LNCaP clone FGC (cell line): ENCODE measurements at places on chromosomes 2 and 18.

DNA sequence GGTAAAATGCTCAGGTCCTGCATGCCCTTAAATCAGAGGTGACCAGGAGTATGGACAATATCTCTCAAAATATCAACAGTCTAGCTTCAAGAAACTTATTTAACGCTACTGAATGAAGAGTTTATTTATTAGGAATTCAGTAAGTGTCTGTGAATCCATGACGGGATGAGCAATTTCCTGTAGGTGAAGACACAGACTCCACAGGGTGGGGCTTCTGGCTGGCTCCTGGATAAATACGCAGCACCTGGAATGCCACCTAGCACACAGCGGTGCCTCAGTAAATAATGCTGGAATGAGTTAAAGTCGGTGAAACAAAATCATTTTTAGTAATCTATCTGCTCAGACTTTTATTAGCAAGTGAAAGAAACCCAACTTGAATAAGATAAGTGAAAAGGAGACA, 29.4 kb upstream of the MBP start:
- no peak for DNase-seq

GRCh38 chr2:183224948-183225347, 100.7 kb downstream of the NUP35 start:
- no peak for DNase-seq

DNA sequence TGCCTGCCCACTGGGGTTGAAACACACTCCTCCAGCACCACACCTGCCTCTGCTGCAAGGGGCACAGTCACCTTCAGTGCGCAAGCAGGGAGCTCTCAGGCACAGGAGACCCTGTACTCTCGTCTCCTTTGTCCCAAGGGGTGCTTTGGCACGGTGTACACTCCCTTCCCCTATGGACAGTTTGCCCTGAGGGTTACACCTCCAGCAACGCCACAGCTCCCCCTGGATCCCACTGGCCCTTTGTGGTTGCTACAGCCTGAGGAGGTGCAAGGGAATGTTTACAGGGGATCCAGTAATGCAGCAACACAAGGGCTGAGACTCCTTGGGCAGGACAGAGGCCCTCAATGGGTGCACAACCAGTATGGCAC, 45.2 kb upstream of the FAM117B start:
- DNase-seq: no peak

GRCh38 chr2:171615069-171615468, 72.2 kb upstream of the DYNC1I2 start:
- DNase-seq: no peak

GRCh38 chr2:121479882-121480522, 50.7 kb upstream of the RNU4ATAC start:
- peak; percentile 53 for DNase-seq

GRCh38 chr2:11009891-11010290, 98.2 kb downstream of the KCNF1 start:
- no peak for DNase-seq

DNA sequence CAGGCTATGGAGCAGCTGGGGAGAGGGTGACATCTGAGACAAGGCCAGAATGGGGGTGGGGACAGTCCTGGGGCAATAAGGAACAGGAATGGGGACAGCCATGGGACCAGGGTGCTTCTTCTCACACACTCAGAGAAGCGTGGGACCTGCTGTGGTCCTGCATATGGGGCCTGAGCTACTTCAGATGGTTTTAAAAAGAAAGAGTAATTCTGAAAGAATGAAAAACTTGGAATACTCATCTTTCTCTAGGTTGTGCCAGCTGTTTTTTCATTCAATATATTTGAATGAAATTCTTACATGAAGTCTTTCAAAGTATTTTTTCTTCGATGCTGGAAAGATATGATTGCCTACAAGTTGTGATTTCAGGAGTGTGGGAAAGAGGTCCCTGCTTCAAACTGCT, 227.5 kb upstream of the APCDD1 start:
- DNase-seq: no peak

GRCh38 chr2:85453571-85453970, 35.1 kb downstream of the SH2D6 start:
- DNase-seq: no peak

- DNase-seq: no peak
These were observed 528 bp upstream of the PCGF1 start for GRCh38 chr2:74507926-74508520.

GRCh38 chr2:101883860-101884259, 107.9 kb upstream of the IL1R2 start:
- no peak for DNase-seq

DNA sequence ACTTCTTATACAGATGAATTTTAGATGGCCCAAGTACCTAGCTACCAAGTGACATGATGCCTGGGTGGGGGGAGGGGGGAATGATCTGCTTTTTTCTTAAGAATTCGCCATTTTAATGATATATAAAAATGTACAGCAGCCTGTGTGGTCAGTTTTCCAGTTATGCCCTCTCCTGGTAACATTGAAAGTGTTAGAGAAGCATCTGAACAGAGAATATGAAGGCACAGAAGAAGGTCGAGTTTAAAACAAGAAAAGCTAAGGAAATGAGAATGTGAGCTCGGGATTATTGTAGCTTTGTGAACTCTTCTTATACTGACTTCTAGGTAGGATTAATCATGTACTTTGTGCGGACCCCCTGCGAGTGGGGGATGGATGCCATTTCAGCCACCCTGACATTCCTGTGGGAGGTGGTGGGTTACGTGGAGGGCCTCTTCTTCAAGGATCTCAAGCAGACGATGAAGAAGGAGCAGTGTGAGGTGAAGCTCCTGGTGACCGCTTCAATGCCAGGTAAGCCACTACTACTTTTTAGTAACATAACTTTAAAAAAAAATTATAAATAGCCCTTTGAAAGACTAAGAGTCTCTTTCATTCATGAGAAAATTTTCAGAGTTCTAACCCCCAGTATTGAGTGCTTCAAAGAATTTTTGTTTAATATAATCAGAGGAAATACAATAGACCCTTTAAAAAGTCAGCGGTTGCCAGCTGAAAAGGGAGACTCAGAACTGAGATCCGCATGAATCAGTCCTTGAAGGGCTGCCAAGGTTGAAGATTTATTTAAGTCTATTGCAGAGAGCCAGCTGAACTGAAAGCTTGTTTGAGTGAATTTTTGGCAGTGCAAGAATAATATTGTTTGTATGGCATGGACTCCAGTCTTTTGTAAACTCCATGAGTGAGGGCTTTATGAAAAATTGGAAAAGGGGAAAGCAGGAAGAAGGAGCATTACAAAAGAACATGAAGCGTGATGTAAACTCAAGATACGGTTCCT, 68.6 kb upstream of the RPE start:
- DNase-seq: peak; percentile 72

- DNase-seq: no peak
These were observed 87.5 kb downstream of the POLR1A start for GRCh38 chr2:86017901-86018896.

DNA sequence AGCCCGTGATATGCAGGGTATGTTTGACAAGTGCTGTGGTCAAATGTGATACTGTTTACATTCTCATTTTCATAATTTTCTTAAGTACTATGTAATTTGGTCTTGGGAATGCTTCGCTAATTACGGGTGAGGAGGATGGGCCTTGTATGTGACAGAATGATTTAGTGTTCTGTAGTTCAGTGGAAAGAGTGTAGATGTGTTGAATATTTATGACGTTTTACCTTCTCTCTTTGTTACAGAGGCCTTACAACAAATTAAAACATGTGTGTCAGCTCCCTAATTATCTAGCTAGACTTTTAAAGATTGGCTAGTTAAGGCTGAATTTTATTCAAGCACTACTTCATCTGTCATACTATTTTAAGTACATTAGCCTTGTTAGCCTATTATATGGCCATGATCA, 10.6 kb upstream of the CHRNA1 start:
- no peak for DNase-seq

- DNase-seq: no peak
These were observed 18.9 kb downstream of the KIF5C start for GRCh38 chr2:148893906-148894305.

- DNase-seq: no peak
These were observed 2.9 kb downstream of the ARPC2 start for GRCh38 chr2:218219934-218220333.

- no peak for DNase-seq
These were observed 336.9 kb downstream of the CBLN2 start for GRCh38 chr18:72207280-72207679.

GRCh38 chr18:64639536-64639935, 490.6 kb upstream of the LINC00305 start:
- no peak for DNase-seq

- DNase-seq: no peak
These were observed 28.2 kb downstream of the SFXN5 start for GRCh38 chr2:73043276-73043675.

DNA sequence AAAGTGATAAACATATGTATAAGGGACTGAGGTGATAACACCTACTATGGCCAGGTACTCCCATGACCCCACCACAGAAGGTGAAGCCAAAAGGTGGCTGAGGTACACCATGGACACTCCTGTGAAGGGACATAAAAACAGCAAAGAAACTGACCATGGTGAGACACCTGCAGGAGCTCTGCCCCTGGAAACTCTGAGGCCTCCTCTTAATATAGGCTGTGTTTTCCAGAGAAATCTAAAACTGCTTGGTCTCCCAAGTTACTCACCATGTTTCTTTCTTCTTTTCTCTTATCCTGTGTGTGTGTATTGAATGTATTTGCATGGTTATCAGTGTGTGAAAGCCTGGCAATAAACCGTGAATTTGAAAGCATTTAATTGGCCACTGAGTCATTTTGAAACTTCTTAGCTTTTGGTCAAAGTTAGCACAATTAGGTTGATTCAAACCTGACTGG, 739.3 kb upstream of the GCFC2 start:
- DNase-seq: no peak

DNA sequence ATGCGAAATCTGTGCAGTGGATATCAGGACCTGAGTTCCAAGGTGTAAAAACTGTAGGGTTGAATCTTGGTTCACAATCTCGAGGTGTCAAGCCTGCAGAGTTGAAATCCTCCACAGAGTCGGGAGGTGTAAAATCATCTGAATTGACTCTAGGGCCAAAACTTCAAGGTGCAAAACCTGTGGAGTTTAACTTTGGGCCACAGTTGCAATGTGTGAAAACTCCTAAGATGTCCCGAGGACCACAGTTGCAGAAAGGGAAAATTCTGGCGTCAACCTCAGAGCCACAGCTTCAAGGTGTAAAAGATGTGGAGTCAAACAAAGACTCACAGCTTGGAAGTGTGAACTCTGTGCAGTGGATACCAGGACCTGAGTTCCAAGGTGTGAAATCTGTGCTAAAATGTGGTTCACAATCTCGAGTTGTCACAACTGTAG, 9.8 kb upstream of the ZNF512 start:
- DNase-seq: no peak

GRCh38 chr2:182941919-182942318, 75.5 kb upstream of the FRZB start:
- DNase-seq: no peak

DNA sequence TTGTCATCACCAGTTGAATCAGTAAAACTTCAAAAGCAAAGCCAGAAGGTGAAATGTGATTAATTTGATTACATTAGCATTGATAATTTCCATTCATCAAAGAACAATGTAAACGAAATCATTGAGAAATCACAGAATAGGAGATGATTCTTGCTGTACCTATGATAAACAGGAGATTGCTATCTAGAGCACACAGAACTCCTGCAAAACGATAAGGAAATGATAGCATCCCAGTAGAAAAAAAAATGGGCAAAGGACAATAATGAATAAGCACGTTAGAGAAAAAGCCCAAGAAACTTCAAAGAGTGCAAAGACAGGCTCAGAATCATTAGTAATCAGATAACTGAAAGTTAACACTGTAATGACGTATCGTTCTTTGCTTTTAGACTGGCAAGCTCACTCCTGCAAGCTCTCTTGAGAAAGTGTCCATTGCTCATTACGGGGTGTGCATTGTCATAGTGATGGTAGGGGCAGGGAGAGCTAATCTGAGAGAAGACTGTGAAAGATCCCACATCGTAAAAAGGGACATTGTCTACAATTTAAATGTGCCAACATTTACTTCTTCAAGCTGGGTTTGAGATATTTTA, 143.6 kb downstream of the SPP2 start:
- no peak for DNase-seq

GRCh38 chr18:22066083-22066485, 103.3 kb upstream of the GATA6 start:
- no peak for DNase-seq

GRCh38 chr2:130389783-130390182, 33.9 kb downstream of the PTPN18 start:
- DNase-seq: no peak

DNA sequence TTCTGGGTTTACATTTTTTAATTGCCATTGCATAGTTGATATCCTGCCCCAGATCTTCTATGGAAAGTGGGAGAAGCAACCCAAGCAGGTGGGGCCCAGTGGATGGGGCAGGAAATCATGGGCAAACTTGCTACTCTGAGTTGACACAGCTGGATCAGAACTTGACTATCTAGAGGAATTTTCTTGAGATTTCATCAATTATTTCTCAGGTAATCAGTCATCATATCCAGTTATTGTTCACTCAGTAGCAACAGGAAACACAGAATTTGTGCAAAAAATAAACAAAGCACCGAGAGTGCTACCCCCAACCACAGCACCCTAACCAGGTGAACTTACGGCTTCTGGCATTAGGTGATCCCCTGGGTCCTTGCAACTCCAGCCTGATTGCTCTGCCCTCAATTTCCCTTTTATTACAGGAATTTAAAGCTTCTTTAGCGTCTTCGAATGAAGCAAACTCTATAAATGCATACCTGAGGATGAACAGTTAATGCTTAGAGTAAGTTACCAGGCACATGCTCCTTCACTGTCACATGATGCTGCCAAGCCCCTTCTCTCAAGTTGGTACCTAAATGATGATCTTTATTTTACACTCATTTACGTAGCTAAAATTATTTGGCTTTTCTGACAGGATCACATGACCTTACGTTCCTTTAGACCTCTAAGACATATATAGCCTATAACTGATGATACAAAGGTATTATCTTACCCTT, 7.8 kb downstream of the NCL start:
- no peak for DNase-seq

- DNase-seq: peak; percentile 35
These were observed 108.7 kb upstream of the KCTD1 start for GRCh38 chr18:26656944-26657536.

- no peak for DNase-seq
These were observed 82.5 kb downstream of the TGFA start for GRCh38 chr2:70471129-70471528.

GRCh38 chr18:35387152-35387571, 10.0 kb upstream of the ZNF396 start:
- DNase-seq: no peak

DNA sequence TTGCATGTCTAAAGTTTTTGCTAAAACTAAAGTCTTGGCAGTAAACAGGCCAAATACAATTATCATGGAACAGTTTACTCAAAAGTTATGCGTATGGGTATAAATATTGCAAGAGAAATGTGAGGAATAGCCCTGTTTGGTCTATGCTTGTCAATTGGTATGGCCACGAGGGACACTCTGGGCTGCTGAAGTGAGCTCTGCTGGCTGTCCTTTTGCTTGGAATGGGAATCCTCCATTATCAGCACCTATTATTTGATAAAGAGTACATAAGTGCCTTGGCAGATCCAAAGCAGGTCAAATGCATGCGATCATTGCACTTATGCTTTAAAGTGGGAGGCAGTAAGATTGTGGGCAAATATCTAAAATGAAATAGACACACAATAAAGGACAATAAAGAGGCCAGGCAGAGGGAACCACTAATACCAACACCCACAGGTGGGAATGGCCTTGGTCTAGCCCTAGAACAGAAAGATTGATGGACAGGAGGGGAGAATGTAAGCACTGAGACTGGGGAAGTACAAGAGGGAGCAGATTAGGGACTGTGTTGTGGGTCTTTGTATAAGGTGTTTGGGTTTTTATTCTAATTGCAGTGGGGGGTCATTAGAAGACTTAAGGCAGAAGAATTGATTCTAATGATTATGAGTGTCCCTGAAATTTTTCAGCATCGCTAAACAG, 60.0 kb upstream of the NOSTRIN start:
- DNase-seq: no peak
